ENCODE measurements at places on chromosomes 7 and 10.

DNA sequence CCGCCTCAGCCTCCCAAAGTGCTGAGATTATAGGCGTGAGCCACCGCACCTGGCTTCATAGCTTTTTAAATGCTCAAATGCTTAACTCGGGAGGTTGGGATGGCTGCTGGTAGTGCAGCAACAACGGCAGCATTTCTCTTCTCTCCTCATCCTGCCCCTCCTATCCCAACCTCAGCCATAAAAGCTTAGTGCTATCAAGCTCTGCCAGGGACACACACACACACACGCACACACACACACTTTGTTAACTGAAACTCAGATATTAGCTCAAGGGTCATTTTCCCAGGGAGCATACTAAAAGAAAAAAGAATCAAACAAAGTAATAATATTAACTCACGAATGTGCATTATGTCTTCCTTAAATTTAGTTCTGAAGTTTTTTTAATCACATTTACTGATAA, 63.0 kb upstream of the HPS1 start:
- no peak for DNase-seq

DNA sequence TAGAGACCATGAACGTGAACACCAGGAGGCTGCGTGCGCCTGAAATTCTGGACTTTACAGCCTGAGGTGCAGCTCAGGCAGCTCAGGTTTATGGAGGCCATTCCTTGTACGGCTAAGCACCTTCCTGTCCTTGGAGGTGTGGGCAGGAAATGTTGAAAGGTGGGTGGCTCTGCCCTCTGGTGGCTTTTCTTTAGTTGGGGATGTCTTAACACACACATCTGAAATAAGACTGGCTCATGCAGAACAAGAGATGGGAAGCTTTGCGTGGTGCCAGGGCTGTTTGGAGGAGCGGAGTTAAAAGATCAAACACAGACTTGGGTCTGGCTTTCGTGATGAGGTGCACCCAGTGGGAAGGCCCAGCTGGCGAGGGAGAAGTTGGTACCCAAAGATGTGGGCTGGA, 64.1 kb downstream of the DOCK1 start:
- DNase-seq = no peak

GRCh38 chr10:69459101-69459790, 8.0 kb downstream of the TSPAN15 start:
- no peak for DNase-seq

- DNase-seq = peak; percentile 52
These were observed 153.2 kb upstream of the LYZL2 start for GRCh38 chr10:30782537-30783461.

DNA sequence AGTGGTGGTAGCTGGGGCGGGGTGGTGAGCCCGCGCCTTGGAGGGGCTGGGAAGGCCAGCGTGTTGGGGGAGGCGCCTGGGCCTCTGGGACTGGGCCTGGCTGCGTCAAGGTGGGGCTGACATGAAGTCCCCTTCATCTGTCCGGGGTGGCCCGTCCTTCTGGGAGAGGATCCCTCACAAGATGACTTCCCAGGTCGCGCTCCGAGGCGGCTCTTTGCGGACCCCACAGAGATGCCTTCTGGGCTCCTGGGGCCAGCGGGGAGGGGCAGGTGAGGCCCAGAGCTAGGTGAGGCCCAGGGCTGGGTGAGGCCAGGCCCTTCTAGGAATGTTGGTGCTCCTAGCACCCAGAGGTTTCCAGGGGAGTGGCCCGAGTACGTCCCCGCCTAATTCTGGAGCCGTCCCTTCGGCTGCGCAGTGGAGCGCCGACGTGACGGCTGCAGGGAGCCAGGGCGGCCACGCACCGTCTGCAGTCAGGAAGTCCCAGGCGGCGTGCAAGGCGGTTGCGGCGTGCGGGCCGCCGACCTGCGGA, 58.2 kb upstream of the NUPR2 start:
- no peak for DNase-seq

DNA sequence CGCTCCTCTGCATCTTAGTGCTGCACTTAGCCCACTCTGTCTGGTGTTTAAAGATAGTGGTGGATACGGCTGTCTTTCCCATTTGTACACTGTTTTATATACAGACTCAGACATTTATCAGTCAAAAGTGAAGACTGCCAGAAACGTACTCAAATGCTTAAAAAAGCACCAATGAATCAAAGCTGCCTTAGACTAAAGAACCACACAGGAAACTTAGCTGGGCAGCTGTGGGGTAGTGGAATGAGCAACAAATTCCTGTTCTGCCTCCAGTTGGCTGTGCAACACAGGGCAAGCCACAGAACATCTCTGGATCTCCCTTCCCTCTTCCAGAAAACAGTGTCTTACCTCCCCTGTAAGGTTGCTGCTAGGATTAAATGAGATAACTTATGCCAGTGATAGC, 76.0 kb downstream of the ATXN7L1 start:
- DNase-seq = no peak

DNA sequence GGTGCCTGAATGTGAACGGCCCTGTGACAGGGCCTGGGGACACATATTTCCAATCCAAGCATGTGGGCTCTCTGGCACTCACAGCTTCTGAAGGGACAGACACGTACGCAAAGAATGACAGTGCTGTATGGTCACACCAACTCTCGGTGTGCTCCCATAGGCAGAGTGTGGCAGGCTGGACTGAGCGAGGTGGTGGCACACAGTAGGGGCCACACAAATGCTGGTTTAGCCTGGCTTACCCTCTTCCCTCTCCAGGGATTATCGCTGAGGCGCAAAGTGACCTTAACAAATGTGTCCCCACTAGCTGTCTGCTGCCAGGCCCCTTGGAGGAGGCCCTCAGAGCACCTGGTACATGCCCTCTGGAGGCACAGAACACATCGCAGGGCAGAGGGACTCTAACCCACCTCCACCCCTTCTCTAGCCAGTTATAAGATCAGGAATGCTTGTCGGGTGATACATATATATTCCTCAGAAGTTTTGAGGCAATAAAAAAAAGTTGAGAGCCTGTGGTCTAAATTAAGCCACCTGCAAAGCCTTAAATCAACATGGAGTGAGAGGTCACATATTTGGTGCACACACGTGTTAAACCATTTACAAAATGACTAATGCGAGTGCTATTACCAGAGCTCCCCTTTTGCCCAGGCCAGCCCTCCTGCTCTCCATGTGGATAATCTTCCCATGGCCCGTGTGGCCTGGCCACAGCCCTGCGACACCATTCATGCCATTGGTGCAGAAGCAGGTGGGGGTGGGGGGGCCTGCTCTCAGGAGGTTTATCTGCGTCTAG, 262.8 kb upstream of the GRB10 start:
- DNase-seq = no peak

GRCh38 chr7:151692721-151693120, 173.0 kb upstream of the RHEB start:
- no peak for DNase-seq

DNA sequence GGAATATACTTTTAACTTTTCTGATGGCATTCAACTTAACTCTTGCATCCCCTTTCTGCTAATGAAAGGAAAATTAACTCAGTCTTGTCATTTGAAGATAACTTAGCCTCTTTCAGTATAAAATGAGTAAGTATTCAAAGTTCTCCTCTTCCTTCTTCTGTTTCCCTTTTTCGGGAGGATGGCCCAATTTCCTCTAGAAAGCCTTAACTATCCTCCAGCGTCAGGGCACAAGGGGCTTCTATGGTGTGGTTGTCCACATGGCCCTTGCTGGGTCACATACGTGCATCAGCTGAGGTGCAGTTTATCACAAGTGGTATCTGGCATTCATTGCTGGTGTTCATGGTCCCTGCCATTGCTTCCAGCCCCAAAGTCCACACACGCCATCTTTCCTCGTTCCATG, 17.8 kb upstream of the GSAP start:
- no peak for DNase-seq

GRCh38 chr10:58027426-58027825, 240.3 kb downstream of the IPMK start:
- DNase-seq = no peak

DNA sequence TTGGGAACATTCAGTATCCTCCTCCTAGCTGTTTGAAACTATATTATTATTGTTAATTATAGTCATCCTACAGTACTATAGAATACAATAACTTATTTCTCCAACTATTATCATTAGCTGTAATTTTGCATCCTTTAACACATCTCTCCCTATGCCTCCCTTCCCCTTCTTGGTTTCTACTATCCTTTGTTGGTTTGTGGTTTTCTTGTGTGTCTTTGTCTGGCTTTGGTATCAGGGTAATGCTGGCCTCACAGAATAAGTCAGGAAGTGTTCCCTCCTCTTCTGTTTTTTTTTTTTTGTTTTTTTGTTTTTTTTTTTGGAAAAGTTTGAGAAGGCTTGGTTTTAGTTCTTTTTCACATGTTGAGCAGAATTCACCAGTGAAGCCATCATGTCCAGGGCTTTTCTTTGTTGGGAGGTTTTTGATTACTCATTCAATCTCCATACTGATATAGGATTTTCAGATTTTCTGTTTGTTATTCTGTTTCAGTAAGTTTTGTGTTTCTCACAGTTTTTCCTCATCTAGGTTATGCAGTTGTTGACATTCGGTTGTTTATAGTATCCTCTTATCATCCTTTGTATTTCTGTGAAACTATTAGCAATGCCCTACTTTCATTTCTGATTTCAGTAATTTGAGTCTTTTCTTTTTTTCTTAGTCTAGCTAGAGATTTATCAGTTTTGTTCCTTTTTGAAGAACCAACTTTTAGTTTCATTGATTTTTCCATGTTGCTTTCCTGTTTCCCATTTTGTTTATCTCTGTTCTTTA, 21.6 kb downstream of the C1GALT1 start:
- DNase-seq = peak; percentile 45

DNA sequence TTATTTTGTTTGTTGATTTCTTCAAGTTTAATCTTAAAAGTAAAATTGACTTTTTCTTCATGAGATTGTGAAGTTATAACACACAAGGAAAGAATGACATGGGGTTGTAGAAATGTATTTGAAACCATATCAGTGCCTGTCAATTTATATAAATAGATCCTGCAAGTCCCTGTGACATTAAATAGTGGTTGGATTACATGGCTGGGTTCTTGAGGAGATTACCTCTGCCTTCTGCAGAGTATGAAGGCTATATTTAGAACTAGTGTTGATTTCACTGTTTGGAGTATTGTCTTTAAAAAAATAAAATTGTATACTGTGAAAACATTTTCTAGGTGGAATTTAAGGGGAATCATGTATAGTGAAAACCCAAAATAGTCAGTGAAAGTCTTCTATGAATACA, 385.8 kb upstream of the SMIM30 start:
- no peak for DNase-seq

DNA sequence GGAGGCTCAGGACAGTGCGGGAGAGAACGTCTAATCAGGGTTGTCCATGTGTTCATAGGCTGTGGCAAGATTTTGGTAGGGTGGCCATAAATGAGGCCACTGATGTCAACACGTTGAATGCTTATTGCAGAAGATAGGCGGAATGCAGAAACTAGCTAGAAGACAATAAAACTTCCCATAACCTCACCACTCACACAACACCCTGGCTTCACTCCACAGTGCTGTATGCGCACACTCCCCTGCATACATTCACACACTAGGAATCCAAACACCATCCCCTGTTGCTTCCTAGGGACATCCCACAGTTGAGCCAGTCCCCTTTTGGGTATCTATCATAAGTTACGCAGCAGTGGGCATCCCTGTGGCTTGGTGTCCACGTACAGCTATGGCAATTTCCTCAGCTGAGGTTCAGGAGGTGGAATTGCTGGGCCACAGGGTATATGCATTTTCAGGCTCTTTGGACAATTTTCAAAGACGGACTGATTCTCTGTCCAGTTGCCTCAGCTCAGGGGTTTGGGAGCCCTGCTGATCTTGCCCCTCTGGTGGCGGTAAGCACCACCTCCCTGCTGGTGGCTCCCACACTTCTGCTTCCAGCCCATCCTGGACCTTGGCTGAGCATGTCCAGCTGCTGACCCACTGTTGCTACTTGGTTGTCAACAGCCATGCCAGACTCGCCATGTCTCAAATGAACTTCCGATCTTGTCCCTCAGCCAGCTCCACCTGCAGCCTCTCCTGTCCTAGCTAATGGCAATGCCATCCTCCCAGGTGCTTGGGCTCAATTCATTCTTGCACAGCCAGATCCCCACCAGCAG, 36.4 kb downstream of the CDH23 start:
- no peak for DNase-seq

- DNase-seq = no peak
These were observed 4.4 kb downstream of the CALML3 start for GRCh38 chr10:5528989-5529701.

DNA sequence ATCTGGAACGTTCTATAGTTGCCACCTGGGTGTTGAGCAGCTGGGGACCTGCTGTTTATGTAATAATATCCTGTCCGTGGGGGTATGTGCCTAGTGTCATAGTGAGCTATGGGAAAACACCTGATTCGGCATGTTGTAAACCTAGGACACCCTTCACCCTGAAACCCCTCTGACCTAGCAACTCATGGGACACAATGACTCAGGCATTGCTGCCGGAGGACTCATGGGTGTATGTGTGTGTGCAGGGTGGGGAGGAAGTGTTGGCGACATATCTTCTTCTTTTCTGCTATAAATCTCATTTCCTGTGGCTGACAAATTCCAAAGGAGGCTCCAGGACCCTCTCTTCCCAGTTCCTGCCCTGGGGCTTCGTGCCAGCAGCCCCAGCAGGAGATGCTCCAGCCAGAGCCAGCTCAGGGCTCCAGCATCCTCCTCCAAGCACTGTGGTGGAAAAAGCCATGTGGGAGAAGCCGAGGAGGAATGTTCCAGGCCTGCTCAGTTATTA, 77.0 kb upstream of the PODXL start:
- no peak for DNase-seq

GRCh38 chr10:5942474-5942873, 34.9 kb downstream of the IL15RA start:
- DNase-seq = no peak

- no peak for DNase-seq
These were observed 914 bp downstream of the PKD1L1 start for GRCh38 chr7:47947355-47947749.

- DNase-seq = peak; percentile 81
These were observed 21.3 kb downstream of the MDH2 start for GRCh38 chr7:76069238-76069638.

DNA sequence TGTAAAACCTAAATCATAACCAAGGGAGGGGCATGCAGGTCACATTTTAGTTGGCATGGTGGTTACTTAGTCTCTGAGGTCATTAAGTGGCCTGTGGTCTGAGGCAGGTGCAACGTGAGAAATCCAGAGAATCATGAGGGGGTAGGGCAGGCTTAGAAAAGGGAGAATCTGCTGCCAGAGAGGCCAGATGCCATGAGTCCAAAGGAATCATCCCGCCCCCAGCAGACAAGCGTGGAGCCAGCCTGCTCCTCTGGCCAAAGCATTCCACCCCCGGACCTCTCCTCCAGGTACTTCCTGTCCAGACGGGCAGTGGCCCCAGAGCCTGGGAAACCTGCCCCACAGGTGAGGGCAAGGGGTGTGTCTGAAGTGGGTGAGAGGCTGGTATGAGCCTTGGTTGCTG, 196.4 kb upstream of the ZNF32 start:
- DNase-seq = no peak
